ENCODE measurements at places on chromosomes 4 and X. TPM values are rescaled to one million over a fixed set of nuclear protein-coding genes. Genes with fewer than 3 reads are reported as not detected.

DNA sequence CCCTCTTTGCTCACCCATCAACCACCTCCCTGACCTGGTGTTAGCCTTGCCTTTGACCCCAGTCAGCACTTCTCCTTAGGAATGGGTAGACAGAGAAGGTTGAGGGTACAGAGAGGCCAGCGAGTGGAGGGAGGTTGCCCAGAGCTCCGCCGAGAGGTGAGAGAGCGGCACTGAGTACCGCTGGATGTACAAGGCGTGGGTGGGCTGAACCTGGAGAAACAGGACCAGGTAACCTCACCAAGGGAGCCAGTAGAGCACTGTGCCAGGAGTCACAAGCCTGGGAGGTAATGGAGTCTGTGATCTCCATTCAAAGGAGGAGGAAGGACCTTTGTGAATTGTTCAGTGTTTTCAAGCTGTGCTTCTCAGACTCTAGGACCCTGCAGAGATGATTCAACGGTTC is 256.2 kb downstream of the EVC2 start:
- H3K4me3 ChIP-seq: no peak overlapping the region
- no peaks in the 10 kb centered on the region for H3K27me3 ChIP-seq
- no peaks in the 10 kb centered on the region for H3K4me1 ChIP-seq
- no peak overlapping the region for H3K27ac ChIP-seq
- DNase-seq: no peak

DNA sequence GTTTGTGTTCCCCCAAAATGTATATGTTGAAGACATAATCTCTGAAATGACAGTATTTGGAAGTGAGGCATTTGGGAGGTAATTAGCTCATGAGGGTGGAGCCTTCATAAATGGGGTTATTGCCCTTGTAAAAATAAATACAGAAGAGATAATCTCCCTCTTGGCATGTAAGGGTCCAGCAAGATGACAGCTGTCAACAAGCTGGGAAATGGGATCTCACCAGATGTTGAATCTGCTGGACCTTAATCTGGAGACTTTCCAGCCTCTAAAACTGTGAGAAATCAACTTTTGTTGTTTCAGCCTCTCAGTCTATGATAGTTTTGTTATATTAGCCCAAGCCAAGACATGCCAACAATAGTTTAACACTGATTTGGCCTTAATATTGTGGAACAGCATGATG is 438.2 kb upstream of the PCDH7 start:
- H3K4me1 ChIP-seq: no peaks in the 10 kb centered on the region
- H3K27me3 ChIP-seq: no peaks in the 10 kb centered on the region
- H3K36me3 ChIP-seq: no peaks in the 10 kb centered on the region

- no peaks in the 10 kb centered on the region for H3K4me1 ChIP-seq
- H3K36me3 ChIP-seq: no peaks in the 10 kb centered on the region
- DNase-seq: no peak
- H3K4me3 ChIP-seq: no peak overlapping the region
These were observed 211.5 kb upstream of the NR3C2 start for GRCh38 chr4:148653681-148654080.

DNA sequence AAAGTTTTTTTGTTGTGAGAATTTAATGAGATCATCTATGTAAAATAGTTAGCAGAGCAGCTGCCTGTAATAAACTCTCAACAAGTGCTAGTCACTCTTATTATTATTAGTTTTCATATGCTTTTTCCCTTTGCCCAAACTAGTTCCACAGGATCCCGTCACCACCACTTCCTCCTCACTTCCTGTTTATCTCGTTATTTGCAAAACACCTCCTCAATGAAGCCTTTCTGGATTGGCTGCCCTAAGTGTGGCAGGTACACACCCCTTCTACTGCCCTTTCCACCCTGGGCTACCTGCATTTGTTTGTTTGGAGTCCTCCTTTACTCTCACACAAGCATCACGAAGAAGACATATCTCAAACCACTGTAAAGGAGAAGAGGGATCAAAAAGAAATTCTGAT is 54.4 kb upstream of the KLF3 start:
- peaks cover 12% of the 10 kb centered on the region for H3K4me1 ChIP-seq
- no peak overlapping the region for H3K27ac ChIP-seq
- H3K4me3 ChIP-seq: peak overlapping the region; percentile 13
- H3K36me3 ChIP-seq: no peaks in the 10 kb centered on the region
- H3K27me3 ChIP-seq: no peaks in the 10 kb centered on the region
- no peak for DNase-seq

NEIL3 gene
- 5.0 TPM for total RNA-seq

All from CD4-positive, CD25-positive, alpha-beta regulatory T cell (primary cell).